PC-3 (cell line): ENCODE measurements at places on chromosomes 4 and X. TPM values are rescaled to one million over a fixed set of nuclear protein-coding genes. Genes with fewer than 3 reads are reported as not detected.

SCML2 gene
- 3.5 and 4.8 TPM in 2 replicates for total RNA-seq

NXF2 gene
- total RNA-seq, result not detected in 2 replicates

VCX gene
- 0.26 TPM in 1 of 2 replicates, not detected in the other for total RNA-seq

LRRC66 gene
- 0.58 and 1.1 TPM in 2 replicates for total RNA-seq

NDST4 gene
- total RNA-seq, result not detected in 2 replicates

HERC5 gene
- 2.6 and 3.2 TPM in 2 replicates for total RNA-seq

RASGEF1B gene
- total RNA-seq, result 1.4 TPM in 2 replicates

VCX2 gene
- total RNA-seq, result not detected in 2 replicates

FLNA gene
- 2,058 and 3,170 TPM in 2 replicates for total RNA-seq

UPF3B gene
- 4.7 and 8.1 TPM in 2 replicates for total RNA-seq

ZFYVE28 gene
- total RNA-seq, result 6.3 and 8.0 TPM in 2 replicates
